ENCODE measurements at places on chromosomes 7 and 10.

GRCh38 chr7:153322991-153323390 lies 563.4 kb downstream of the ACTR3B start:
- no peak for DNase-seq

- DNase-seq: peak; percentile 44
These were observed 2.6 kb upstream of the RFC2 start for GRCh38 chr7:74256491-74257408.

DNA sequence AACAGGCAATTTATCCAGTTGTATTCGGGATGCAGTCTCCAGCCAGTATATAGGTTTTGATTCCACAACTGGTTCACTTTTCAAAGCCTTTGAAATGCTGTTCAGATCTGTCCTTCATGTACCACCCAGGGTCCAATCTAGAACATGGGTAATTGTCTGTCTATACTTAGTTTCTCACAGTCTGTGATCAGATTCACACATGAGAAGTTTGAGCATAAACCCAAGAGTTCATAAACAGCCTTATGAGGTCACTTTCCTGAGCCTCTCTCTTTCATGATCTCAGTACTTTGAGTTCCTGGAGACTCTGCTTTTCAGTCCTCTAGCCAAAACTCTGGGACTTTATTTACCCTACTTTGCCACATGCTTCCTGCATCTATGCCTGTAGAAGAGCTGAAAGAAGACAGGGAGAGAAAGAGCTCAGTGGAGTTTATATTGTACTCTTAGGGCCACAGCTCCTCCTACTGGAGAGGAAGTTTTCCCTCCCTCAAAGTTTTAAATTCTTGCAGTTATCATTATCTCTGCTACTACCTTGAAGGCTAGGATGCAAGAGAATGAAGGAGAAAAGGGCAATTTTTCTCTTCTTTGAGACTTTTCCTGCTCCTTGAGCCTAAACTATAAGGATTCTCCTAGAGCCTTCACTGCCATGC lies 172.0 kb downstream of the ZEB1 start:
- peak; percentile 54 for DNase-seq

- DNase-seq: no peak
These were observed 95.6 kb upstream of the MKI67 start for GRCh38 chr10:128221807-128222206.

DNA sequence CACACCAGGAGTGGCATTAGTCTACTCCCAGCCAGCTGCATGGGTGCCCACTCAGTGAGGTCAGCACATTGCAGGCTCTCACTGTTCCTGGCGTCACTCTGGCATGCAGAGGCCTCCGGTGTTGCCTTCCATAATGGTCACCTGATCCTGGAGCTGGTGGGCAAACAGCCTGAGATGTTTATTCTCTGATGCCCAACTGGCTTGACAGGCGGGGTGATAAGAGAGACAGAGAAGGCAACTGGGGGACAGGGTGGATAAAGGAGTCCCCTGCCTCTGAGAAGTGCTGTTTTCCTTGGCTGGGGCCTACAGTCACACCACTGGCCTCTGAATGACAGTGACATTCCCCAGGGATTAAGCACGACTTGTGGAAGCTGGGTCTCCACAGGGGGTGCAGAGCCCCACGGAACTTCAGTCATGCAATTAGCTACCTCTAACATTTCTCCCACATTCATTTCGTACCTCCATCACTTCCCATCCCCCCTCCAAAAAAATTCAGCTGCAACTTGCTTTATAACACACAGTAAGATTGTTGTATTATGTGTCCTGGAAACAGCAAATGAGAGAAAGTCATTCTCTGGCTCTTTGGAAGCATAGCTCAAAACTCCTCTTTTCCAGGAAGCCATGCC lies 7.1 kb upstream of the RBM20 start:
- no peak for DNase-seq

DNA sequence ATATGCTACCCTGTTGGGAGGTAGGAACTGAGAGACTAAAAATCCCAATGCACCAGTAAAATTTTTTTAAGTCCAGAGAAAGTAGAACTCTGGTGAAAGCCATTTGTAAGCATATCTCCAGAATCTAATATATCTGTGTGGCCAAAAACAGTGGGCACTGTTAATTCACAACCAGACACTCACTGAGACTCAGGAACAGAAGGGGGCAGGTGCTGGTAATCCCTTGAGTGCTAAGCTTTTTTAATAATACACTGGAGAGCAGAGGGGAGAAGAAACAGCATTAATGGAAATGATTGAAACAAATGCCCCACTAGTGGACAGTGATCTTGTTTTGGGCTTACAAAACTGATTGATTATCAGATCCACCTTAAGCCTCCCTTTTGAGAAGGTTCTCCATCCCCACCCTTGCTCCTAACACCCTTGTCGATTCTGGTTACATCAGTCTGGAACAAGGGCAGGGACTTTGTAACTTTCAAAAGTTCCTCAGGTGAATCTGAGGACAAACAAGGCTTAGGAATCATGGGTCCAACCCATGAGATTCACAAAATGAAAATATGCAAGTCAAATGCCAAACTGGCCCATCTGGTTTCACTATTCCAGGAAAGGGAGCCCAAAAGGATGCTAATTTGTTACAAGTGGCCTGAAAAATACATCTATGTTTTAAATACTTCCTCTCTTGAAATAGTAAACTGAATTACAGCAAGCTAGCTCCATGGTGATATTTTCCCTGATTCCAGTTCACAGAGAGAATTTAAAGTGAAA lies 29.7 kb downstream of the PLXNA4 start:
- no peak for DNase-seq

DNA sequence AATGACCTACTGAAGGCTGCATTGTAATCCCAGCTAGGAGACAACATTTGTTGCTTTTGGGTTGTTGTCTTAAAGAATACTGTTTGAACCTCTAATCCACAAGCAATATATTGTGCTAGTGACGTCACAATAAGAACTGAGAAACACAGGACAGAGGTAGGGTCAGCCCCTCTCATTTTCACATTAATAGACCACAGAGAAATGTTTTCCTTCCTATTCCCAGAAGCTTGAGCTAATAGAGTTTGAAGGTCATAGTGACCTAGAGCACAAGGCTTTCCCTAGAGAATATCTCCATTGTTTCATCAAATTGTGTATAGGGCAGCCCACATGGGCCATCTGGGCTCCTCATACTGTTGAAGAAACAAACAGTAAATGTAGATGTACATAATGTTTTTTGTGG lies 300.9 kb upstream of the AKR1E2 start:
- no peak for DNase-seq

All from MV-4-11 (cell line).